ENCODE measurements at places on chromosomes 6 and 20.

DNA sequence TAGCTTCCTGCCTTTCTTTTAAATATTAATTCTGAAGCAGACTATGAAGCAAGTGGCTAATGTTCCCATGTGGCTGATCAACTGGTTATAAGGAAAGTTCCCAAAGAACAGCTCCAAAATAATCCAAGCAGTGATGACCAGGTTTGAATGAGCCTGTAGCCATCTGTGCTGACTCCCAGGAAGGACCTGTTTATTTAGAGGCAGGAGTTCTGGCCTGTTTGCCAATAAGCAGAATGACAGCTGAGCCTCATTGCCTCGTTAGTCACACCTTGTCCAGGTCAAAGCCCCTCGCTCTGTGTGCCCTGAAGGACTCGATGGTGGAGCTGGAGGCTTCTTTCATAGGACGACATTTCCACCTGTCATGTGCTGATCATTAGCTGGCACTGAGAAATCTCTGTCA is 97.4 kb downstream of the TMEM170B start:
- DNase-seq = no peak

DNA sequence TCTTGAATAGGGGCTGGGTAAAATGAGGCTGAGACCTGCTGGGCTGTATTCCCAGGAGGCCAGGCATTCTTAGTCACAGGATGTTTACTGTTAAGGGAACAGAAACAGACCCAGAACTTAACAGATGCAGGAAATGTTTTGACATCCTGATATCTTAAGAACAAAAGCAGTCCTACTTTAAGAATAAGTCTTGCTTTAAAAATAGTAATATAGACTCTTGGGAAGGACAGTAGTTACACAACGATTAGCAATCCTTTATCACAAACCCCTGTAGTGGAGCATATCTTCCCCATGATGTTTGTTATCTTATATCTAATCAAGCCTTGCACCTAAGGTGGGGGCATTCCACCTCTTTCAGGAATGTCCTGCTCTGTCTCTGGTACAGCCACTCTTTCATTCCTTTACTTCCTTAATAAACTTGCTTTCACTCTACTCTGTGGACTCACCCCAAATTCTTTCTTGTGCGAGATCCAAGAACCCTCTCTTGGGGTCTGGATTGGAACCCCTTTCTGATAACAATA is 493.7 kb upstream of the SULF2 start:
- DNase-seq = no peak

- DNase-seq = no peak
These were observed 100.9 kb downstream of the FUT9 start for GRCh38 chr6:96116674-96117073.

- DNase-seq = no peak
These were observed 9.0 kb downstream of the MAS1L start for GRCh38 chr6:29478740-29479139.

- DNase-seq = no peak
These were observed 226.2 kb upstream of the MARCKS start for GRCh38 chr6:113630738-113631535.

- no peak for DNase-seq
These were observed 1205.5 kb upstream of the CITED2 start for GRCh38 chr6:140579918-140580317.

- no peak for DNase-seq
These were observed 16.3 kb downstream of the BMP2 start for GRCh38 chr20:6783752-6784151.

GRCh38 chr20:16747291-16747811 is 807 bp upstream of the OTOR start:
- DNase-seq = no peak

DNA sequence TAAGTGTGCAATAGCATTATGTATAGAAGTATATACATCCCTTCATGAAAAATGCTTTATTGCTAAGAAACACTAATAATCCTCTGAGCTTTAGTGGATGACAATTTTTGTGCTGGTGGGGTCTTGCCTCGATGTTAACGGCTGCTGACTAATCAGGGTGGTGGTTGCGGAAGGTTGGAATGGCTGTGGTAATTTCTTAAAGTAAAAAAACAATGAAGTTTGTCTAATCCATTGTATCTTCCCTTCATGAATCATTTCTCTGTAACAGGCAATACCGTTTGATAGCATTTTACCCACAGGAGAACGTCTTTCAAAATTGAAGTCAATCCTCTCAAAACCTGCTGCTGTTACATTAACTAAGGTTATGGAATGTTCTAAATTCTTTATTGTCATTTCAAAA is 816.5 kb upstream of the GJE1 start:
- DNase-seq = no peak
